OCI-M1 (cell line): ENCODE measurements at places on chromosomes 12 and 14.

GRCh38 chr12:58639318-58639934 is 280.9 kb downstream of the LRIG3 start:
- no peak for DNase-seq

DNA sequence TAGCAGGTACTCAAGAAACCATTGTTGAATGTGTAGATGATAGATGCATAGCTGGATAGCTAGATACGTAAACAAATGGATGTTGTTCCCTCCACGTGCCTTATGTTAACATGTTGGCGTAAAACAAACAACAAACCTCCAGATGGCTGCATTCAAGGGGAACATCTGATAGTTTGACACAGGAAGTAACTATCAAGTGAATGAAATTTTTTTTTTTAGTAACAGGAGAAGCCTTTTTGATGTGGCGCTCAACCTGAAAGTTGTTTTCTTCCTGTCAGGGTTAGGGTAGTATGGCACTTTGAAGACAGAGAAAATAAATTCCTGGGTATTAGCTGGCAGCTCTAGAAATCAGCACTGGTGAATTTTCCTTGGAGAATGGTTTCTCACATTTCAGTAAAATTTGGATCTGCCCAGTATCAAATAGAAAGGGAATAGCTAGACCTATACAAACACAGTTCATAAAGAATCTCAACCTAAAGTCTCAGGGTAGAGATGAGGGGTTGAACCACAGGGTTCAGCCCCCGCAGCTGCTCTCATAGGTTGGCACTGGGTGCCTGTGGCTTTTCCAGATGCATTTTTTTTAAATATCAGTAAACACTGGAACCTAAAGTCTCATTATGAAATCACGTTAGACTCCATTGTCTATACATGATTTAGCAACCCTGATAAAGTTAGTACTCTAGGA is 18.8 kb upstream of the RAP1B start:
- no peak for DNase-seq

- no peak for DNase-seq
These were observed 32.3 kb downstream of the FRS2 start for GRCh38 chr12:69502345-69503081.

DNA sequence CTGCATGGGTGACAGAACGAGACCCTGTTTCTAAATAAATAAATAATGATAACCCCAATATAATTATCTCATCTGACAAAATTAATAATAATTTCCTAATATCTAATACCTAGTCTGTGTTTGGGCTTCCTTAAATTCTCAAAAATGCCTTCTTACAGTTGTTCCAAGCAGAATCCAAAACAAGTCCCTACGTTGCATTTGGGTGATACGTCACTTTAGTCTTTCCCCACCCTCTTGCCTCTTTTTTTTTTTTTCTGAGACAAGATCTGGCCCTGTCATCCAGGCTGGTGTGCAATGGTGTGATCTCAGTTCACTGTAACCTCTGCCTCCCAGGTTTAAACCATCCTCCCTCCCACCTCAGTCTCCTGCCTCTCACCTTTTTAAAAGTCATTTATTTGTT is 26.7 kb downstream of the VEZT start:
- no peak for DNase-seq

DNA sequence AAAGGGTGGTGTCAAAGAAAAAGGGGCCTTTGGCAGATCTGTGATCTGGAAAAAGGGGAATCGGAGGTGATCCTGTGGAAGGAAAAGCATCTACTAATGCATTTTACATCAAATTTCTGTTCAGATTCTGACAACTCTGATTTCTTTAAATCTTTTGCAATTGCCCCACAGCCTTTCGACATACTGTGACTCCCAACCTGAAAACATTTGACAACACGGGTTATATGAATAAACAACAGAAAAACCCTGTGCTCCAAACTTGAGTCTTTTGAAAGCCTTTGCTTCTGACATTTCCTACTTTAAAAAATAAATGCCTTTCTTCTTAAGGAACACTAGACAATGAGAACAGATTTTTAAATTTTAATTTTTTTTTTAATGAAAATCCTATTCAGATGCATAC is 231.9 kb upstream of the HMGA2 start:
- DNase-seq: no peak

GRCh38 chr14:56217380-56218045 is 99.3 kb downstream of the PELI2 start:
- no peak for DNase-seq

DNA sequence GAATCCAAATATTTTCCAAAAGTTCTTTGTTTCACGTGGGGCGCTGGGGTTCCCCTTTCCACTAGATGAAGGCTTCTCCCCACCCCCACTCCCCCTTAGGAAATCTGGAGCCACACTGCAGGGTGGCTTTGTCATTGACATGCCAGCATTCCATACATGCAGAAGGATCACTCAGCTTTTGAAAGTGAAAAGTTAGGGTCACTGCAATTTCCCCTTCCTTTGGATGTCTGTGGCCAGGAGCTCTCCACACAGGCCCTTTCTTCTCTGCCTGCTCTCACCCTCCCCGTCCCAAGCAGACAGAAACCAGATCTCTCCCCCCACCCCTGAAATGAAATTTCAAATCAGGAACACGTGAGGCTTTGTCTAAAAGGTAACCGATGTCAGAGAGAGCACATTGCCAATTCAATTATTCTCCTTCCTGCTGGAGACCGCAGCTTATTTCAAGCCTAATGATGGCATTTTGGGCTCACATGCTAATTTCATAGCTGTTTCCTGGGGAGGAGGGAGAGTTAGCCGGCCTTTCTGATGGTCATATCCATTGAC is 153.9 kb upstream of the RFLNA start:
- no peak for DNase-seq

DNA sequence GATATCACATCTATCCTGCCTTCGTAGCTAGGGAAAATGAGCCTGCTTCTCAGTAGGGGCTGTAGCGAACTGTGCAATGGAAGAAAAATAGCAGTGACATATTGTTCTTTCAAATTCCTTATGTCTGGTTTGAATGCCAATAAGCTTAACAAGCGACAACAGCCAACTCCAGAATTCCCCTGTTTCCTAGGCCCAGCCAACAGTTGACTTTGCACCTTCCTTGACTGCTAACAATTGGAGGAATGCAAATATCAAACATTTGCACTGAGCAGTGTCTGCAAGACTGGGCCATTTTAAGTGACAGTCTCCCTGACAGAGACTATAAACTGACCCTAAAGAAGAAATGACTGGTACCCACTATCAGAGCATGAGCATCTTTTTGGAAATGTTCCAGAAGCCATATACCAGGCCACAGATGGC is 12.0 kb upstream of the SERPINA1 start:
- no peak for DNase-seq

- peak; percentile 22 for DNase-seq
These were observed 20.3 kb upstream of the TMX1 start for GRCh38 chr14:51219473-51220448.

GRCh38 chr14:74176400-74176793 is 62.9 kb upstream of the VSX2 start:
- DNase-seq: no peak

GRCh38 chr14:20434701-20435581 is 1.0 kb downstream of the KLHL33 start:
- no peak for DNase-seq

GRCh38 chr14:100221533-100222223 is 17.3 kb upstream of the YY1 start:
- DNase-seq: peak; percentile 90

DNA sequence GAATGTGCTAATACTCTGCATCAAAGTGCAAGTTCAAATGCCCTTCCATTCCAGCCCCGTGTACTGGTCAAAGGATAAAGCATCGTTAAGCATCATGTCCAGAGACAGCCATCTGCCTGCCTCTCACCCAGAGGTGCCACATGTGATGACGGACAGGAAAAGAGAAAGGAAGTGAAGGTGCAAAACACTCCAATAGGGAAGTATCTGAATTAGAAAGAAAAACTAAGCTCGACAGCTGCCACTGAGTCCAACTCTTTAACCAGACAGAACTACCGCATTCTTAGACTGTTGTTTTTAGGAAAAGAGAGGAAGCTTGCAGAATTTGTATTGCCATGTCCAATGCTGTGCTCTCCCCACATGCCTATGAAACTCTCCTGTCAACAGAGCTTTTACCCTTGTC is 465.0 kb upstream of the SOX5 start:
- DNase-seq: no peak

- no peak for DNase-seq
These were observed 94.7 kb downstream of the DIP2B start for GRCh38 chr12:50599366-50600095.

- DNase-seq: no peak
These were observed 502.6 kb downstream of the DIO2 start for GRCh38 chr14:79708426-79709388.

DNA sequence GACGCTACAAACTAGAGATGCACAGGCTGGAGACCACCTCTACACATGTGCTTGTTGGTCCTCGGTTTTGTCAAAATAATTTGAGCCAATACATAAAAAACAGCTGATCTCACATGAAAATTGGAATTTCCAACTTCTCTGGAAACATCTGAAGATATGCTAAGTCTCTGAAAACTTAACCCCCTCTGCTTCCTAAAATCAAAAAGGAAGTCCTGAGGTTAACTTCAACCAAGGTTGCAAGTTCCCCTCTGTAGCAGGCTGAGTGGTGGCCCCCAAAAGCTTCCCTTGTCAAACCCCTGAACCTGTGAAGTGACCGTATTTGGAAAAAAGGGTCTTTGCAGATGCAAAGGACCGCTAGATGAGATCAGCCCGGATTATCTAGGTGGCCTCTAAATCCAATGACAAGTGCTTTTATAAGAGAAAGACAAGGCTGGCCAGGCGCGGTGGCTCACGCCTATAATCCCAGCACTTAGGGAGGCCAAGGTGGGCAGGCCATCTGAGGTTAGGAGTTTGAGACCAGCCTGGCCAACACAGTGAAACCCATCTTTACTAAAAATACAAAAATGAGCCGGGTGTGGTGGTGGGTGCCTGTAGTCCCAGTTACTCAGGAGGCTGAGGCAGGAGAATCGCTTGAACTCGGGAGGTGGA is 32.0 kb upstream of the VPS37B start:
- no peak for DNase-seq

- DNase-seq: no peak
These were observed 139.1 kb downstream of the TMTC1 start for GRCh38 chr12:29644536-29645162.

GRCh38 chr12:117968826-117969659 is at the start of gene KSR2:
Gene KSR2 (minus strand): TSS chr12:117968990. CDS start chr12:117968255, 735 bp downstream.
- no peak for DNase-seq

GRCh38 chr12:14272956-14273912 is 92.2 kb upstream of the ATF7IP start:
- peak; percentile 84 for DNase-seq

DNA sequence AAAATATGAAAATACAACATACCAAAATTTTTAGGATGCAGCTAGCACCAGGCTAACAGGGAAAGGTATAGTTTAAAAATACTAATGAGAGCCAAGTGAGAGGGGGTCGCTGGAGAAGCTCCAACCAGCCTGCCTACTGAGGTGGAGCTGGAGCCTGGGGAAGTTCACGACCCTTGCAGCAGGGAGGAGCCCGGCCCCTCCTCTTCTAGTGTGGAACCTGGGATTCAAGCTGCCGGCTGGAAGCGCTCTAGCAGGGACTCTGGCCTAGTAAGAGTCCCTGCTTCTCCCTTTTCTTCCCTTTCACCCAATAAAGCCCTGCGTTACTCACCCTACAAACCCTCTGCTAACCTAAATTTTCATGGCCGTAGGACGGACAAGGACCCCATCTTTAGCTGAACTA is 5.0 kb upstream of the KCNK13 start:
- no peak for DNase-seq

GRCh38 chr12:116247377-116247776 is 30.1 kb downstream of the MED13L start:
- no peak for DNase-seq

DNA sequence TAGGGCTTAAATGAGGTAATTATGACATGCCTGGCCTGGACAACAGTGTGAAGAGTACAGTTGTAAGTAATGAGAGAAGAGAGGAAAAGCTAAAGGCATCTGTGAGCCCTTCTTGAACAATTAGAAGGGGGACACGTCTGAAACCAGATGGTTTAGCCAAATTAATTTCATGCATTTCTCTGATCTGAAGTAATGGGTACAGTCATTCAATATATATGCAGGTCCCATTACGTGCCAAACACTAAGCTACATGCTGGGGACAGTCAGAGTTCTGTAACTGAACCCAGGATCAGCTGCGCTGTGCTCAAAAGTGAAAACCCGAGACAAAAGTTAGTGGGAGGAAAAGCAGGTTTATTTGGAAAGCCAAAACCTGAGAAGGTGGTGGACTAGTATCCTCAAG is 207.2 kb upstream of the TMTC1 start:
- no peak for DNase-seq

DNA sequence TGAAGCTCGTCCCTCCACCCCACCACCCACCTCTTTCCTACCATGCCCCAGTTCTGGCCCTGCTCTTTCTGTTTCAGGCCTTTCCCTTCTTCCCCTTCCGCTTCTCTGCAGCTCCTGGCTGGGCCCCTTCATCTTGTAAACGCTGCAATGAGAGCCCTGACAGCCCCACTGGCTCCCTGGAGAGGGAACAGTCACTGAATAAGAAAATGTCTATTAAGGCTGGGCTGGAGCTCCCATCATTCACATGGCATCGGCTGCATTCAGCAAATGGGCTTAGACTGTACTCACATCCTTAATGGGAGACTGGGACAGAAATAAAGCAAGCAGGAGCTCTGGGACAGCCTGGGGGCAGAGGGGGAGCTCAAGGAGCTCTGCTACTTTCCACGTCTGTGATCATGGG is 45.2 kb upstream of the TUNAR start:
- DNase-seq: no peak
